ENCODE measurements at places on chromosomes 2 and 18.
A peak's percentile ranks its signal among the peaks of the same experiment; 100 is the strongest.

DNA sequence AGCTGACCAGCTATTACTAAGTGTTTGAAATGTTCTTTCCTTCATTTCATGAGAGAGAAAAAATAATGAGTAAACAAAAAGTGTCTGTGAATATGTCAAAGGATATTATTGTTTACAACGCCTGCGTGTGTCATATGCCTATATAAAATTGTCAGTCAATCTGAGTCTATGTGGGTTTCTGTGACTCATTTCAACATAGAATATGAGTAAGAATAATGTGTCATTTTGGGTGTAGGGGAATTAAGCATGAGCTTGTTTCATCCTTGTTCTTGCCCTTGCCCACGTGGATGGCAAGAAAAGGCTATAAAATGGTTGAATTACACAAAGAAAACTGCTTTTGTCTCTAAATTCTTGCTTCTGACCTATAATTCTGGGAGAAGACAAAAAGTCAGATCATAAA lies 466.0 kb downstream of the PTH2R start:
- DNase-seq, result no peak

DNA sequence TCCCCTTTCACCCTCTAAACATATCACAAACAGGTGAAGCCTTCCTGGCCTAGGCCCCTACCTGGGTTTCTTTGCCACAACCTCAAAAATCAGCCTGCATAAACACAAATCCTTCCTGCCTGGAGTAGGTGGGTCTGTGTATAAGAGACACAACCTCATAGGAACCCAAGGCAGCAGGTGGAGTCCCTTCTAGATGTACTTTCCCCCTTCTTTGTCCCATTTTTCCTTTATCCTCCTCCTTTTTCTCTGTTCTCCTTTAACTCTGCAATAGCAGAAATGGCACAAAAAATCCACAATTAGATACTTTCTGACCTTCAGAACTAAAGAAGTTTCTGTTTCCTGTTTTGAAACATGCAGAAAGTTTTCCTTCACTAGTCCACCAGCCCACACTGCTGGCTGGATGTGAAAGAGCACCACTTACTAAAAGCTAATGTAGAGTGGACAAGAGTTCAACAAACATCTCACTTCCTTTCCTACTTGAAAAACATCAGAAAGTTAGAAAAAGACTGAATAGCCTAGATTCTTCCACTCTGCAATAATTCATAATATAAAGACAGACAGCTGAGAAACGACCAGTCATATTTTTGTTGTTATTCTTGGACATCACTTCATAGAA lies 11.2 kb downstream of the SLC40A1 start:
- DNase-seq, result no peak

DNA sequence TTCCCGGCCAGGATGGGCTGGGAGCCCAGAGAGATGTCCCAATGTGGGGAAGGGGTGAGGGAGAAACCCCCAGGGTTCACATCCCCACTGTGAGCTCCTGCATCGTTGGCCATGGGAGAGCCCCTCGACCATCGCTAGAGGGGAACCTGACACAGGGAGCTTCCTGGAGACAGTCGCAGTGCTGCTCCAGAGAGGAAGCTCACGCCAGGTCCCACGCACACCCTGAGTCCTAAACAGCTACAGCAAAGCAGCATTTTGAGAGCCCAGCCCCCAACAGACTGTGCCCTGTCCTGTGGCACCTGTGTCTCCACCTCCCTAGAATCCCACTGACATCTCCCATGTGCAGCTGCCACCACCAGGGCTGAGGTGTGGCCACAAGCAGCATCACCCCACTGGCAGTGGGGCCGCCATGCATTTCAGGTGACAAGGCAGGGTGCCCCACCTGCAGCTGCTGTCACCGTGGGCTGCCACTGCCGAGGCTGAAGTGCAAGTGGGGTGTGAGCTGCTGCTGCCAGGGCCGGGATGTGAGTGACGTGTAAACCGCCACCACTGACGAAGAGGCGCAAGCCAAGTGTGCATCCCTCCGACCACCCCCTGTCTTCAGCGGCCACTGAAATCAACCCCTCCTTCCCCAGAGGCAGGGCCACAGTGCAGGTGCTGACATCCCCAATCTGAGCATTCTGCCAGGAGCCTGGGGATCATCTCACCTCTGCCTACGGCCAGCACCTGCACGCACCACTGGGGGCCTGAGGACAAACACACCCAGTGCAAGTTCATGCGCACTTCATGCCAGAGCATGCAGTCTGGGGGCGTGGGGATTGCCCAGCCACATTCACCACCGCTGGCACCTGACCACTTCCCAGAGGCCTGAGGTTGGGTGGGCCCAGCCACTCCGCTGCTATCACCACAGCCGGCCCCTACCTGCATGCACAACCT lies 467.7 kb upstream of the SALL3 start:
- no peak for DNase-seq

- peak; percentile 24 for DNase-seq
Observed at GRCh38 chr2:110804915-110805314, 72.5 kb downstream of the ACOXL start.

GRCh38 chr18:34709750-34710441 lies at the start of gene DTNA:
DTNA (plus strand) TSS chr18:34710298; CDS start chr18:34755977, 45,679 bp downstream.
- no peak for DNase-seq

GRCh38 chr18:55090564-55091188 lies 131.4 kb upstream of the CCDC68 start:
- DNase-seq, result no peak

DNA sequence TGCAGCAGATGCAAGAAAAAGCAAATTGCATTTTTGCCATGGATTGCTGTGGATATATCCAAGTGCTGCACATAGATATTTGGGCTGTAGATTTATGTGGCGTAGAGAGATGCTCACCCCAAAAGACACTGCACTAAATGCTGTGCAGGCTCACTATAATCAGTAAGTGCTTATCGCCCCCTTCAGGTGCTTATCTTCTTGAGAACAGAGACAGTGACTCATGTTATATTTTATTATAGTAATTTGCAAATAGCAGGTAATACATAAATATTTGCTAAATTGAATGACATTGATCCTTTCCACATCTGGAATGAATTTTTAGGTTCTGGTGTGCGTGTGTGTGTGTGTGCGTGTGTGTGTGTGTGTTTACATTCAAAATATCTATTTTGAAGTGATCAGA lies 36.8 kb upstream of the PLEKHM3 start:
- DNase-seq, result no peak

DNA sequence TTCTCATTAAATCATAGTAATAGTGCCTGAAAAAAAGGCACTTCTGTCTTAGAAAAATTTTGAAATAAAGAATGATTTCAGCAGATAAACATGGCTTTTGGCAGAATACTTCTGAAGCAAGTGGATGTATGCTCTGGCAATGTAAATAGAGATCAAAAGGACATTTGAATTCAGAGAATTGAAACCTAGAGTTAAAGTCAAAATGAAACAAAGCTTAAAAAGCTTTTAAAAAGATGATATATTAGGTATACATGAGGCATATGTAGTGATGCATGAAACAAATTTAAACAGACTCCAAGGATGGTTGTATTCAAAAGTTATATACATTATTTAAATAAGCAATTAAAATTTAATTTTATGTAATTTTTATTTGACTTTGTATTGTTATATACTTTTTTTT lies 1344.5 kb upstream of the TMEFF2 start:
- DNase-seq, result no peak
